Large intestine (tissue), 12 donors: ENCODE measurements at places on chromosomes 5 and 9.

GRCh38 chr5:62603934-62604333, 25.3 kb downstream of the LRRC70 start:
- no peak for DNase-seq
- H3K4me3 ChIP-seq: no peak overlapping the region
- no peaks in the 10 kb centered on the region for H3K4me1 ChIP-seq
- H3K36me3 ChIP-seq: peaks cover 7% of the 10 kb centered on the region
- no peaks in the 10 kb centered on the region for H3K27me3 ChIP-seq
- no peak overlapping the region for H3K27ac ChIP-seq

DNA sequence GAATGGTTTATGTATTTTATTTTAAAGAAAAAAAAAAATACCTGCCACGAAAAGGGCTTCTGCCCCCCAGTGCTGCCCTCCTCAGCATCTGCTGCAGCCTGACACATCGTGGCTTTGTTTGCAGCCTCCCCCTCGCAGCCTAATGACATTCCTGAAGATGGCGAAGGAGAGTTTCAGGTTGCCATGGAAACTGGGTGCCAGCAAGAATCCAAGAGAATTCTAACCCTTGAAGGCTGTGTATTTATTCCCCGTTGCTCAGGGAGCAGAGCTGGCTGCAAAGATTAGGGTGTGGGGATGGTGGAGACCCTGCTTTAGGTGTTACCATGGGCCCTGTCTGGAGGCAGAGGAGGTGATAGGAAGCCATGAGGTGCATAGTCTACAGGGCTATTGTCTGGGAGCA, 126.6 kb downstream of the NSG2 start:
- no peak overlapping the region for H3K27ac ChIP-seq
- no peaks in the 10 kb centered on the region for H3K4me1 ChIP-seq
- H3K4me3 ChIP-seq: no peak overlapping the region
- H3K36me3 ChIP-seq: no peaks in the 10 kb centered on the region
- DNase-seq: no peak

GRCh38 chr5:80554646-80555045, 15.4 kb downstream of the ANKRD34B start:
- H3K27ac ChIP-seq: no peak overlapping the region
- H3K4me1 ChIP-seq: no peaks in the 10 kb centered on the region
- H3K4me3 ChIP-seq: no peak overlapping the region
- H3K36me3 ChIP-seq: no peaks in the 10 kb centered on the region
- DNase-seq: no peak

GRCh38 chr5:107971846-107972245, 301.1 kb upstream of the EFNA5 start:
- H3K4me3 ChIP-seq: no peak overlapping the region
- no peak overlapping the region for H3K27ac ChIP-seq
- H3K4me1 ChIP-seq: no peaks in the 10 kb centered on the region
- DNase-seq: no peak

GRCh38 chr9:86488794-86489193, 134.6 kb upstream of the TUT7 start:
- H3K27me3 ChIP-seq: peaks cover 7% of the 10 kb centered on the region
- no peak overlapping the region for H3K27ac ChIP-seq
- no peaks in the 10 kb centered on the region for H3K36me3 ChIP-seq
- DNase-seq: no peak

GRCh38 chr9:134978272-134978671, 60.6 kb upstream of the FCN1 start:
- H3K27ac ChIP-seq: no peak overlapping the region
- no peak for DNase-seq
- H3K4me3 ChIP-seq: no peak overlapping the region
- H3K4me1 ChIP-seq: no peaks in the 10 kb centered on the region
- H3K27me3 ChIP-seq: no peaks in the 10 kb centered on the region

DNA sequence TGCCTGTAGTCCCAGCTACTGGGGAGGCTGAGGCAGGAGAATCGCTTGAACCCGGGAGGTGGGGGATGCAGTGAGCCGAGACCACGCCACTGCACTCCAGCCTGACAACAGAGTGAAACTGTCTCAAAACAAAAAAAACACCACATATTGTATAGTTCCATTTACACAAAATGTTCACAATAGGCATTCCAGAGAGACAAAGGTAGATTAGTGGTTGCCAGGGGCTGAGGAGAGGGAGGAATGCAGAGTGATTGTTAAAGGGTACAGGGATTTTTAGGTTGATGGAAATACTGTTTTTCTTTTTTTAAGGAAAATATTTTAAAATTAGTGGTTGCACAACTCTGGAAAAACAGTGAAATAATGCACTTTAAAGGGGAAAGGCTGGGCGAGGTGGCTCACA, 19.6 kb downstream of the ETF1 start:
- no peak overlapping the region for H3K4me3 ChIP-seq
- no peak overlapping the region for H3K27ac ChIP-seq
- H3K36me3 ChIP-seq: peaks cover 4% of the 10 kb centered on the region
- no peaks in the 10 kb centered on the region for H3K27me3 ChIP-seq
- no peak for DNase-seq

DNA sequence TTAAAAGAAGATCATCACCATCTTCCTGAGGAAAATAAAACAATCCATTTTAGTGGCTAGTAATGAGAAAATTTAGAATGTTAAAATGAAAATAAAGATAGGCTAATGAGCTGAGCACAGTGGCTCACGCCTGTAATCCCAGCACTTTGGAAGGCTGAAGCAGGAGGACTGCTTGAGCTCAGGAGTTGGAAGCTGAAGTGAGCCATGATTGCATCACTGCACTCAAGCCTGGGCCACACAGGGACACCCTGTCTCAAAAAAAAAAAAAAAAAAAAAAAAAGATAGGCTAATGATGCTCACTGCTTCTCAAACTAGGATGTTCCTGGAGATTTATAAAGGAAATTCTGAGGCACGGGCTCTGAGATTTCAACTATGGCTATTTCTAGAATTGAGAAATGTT, 50.3 kb downstream of the CPLANE1 start:
- no peaks in the 10 kb centered on the region for H3K27me3 ChIP-seq
- H3K27ac ChIP-seq: no peak overlapping the region
- DNase-seq: no peak
- H3K4me3 ChIP-seq: no peak overlapping the region
- peaks cover 50% of the 10 kb centered on the region for H3K36me3 ChIP-seq

- peaks cover 8% of the 10 kb centered on the region for H3K4me1 ChIP-seq
- H3K4me3 ChIP-seq: no peak overlapping the region
- no peaks in the 10 kb centered on the region for H3K36me3 ChIP-seq
- no peak for DNase-seq
Observed at GRCh38 chr9:113654605-113655428, 191.3 kb downstream of the RGS3 start.

DNA sequence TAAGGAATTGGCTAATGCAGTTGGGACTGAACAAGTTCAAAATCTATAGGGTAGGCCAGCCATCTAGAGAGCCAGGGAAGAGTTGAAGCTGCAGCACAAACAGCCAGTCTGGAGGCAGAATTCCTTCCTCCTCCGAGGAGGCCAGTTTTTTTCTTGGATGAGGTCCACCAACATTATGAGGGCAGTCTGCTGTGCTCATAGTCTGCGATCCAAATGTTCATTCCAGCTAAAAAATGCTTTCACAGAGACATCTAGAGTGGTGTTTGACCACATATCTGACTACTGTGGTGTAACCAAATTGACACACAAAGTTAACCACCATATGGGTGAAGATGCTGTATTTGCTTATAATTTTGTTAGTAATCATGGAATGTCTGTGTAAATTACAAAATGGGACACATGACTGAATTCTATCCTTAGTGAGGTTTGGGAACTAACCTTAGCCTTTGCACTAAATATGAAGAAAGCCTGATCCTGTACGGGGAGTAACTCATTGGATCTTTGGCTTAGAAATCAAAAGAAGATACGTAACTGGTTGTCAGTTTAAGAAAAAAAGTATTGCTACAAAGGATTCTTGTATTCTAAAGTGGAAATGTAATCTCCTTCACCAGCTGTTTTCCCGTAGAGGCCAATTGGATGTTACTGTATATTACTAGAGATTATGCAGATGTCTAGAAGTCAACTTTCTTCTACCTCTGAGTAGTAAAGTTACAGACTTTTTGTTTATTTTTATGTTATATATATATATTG, 70.6 kb downstream of the SPIN1 start:
- no peaks in the 10 kb centered on the region for H3K27me3 ChIP-seq
- H3K36me3 ChIP-seq: peaks cover 14% of the 10 kb centered on the region
- H3K27ac ChIP-seq: no peak overlapping the region
- no peak overlapping the region for H3K4me3 ChIP-seq
- no peak for DNase-seq

DNA sequence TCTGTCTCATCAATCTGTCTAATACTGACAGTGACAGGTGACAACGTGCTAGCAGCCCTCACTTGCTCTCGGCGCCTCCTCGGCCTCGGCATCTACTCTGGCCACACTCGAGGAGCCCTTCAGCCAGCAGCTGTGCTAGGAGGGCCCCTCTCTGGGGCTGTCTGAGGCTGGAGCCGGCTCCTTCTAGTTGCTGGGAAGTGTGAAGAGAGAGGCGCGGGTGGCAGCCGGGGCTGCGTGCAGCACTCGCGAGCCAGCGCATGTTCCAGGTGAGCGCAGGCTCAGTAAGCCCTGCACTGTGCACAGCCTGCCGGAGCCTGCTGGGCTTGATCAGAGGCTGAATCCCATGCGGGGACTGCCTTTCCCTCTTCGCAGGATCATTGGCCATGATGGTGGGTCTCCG, 330.7 kb downstream of the CDH10 start:
- H3K27me3 ChIP-seq: no peaks in the 10 kb centered on the region
- no peak overlapping the region for H3K4me3 ChIP-seq
- no peaks in the 10 kb centered on the region for H3K36me3 ChIP-seq
- no peak for DNase-seq
